Regular cardiac myocyte (primary cell): ENCODE measurements at places on chromosomes 3 and 15. TPM values are rescaled to one million over a fixed set of nuclear protein-coding genes. Genes with fewer than 3 reads are reported as not detected.

LRTM1 gene
- not detected in 2 replicates for total RNA-seq

PCOLCE2 gene
- 27.8 and 73.6 TPM in 2 replicates for total RNA-seq

FBXW12 gene
- 0.28 TPM in 1 of 2 replicates, not detected in the other for total RNA-seq

GOLGA6A gene
- total RNA-seq: under 0.01 and 0.28 TPM in 2 replicates

CIDEC gene
- under 0.01 TPM in 1 of 2 replicates, not detected in the other for total RNA-seq

GOLGA8J gene
- total RNA-seq: 0.28 TPM in 1 of 2 replicates, not detected in the other

STARD9 gene
- total RNA-seq: 1.7 and 3.9 TPM in 2 replicates

ZDHHC23 gene
- total RNA-seq: 3.1 and 3.5 TPM in 2 replicates

MCTP2 gene
- total RNA-seq: 0.58 and 5.6 TPM in 2 replicates
